ENCODE measurements at places on chromosomes 6 and 20.

DNA sequence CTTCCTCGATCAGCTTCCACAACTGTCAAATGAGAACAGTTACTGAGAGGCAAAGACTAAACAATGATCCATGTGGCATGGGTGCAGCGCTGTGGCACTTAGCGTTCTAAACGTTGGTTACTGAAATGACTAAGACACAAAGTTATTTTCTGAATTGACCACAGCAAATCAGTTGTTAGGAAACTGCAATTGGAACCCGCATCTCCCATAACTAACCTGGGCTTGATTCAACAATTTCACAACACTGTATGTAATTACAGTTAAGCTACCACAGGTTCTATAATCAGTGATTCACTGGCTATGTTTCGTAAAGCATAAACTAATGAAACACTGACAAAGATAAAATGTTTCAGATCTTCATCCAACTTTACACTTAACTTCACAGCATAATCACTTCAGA lies 12.5 kb downstream of the WDR27 start:
- no peak for DNase-seq

- DNase-seq, result peak; percentile 79
These were observed 57.6 kb downstream of the NOL4L start for GRCh38 chr20:32527447-32528055.

GRCh38 chr20:44460795-44461141 lies 14.9 kb upstream of the TTPAL start:
- peak; percentile 57 for DNase-seq

GRCh38 chr6:79608334-79609224 lies 22.6 kb upstream of the SH3BGRL2 start:
- DNase-seq, result no peak

DNA sequence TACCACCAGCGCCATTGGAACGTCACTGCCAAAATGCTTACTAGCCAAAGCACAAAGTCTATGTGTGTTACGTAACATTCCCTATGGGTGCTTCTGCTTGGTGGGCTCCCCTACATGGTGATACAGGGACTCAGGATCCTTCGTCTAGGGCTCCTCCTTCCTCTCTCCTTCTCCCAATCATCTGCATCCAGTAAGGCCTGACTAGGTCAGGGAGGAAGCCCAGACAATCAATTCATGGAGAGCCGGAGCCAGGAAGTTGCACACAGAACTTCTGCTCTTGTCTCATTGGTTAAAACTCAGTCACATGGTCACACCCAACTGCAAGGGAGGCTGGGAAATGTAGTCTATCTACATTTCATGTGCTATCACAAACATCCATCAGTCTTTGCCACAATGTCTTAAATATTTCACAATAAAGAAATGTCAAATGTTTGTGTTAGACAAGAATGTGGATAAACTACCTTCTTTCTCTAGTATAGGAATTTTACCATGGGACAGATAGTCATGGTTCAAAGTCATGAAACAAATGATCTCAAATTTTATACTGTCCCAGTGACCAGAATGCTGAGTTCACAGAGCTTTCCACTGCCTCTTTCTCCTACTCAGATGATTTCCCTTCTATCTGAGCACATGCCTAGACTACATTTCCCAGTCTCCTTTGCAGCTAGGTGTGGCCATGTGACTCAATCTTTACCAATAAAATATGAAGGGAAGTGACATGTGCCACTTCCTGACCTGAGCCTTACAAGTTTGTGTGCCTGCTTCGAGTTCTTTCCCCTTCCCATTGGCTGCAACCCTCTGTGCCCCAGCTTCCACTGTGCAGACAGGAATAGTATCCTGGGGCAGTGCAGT lies 9.3 kb upstream of the KCNK15 start:
- no peak for DNase-seq

DNA sequence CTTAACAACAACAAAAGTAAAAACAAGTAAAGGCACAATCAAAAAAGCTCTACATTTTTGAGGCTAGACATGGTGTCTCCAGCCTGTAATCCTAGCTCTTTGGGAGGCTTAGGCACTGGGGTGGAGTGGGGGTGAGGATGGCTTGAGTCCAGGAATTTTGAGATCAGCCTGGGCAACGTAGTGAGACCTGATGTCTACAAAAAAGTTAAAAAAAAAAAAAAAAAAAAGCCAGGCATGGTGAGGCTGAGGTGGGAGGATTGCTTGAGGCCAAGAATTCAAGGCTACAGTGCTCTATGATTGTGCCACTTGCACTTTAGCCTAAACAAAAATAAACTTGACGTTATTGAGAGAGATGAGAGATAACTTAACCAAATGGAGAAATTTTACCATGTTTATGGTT lies 60.1 kb downstream of the QKI start:
- no peak for DNase-seq

GRCh38 chr6:87483929-87484328 lies 11.2 kb downstream of the SLC35A1 start:
- peak; percentile 12 for DNase-seq

- DNase-seq, result no peak
These were observed 170.9 kb downstream of the HIVEP2 start for GRCh38 chr6:142773859-142774648.

GRCh38 chr6:168554898-168555617 lies 114.1 kb downstream of the SMOC2 start:
- DNase-seq, result no peak

DNA sequence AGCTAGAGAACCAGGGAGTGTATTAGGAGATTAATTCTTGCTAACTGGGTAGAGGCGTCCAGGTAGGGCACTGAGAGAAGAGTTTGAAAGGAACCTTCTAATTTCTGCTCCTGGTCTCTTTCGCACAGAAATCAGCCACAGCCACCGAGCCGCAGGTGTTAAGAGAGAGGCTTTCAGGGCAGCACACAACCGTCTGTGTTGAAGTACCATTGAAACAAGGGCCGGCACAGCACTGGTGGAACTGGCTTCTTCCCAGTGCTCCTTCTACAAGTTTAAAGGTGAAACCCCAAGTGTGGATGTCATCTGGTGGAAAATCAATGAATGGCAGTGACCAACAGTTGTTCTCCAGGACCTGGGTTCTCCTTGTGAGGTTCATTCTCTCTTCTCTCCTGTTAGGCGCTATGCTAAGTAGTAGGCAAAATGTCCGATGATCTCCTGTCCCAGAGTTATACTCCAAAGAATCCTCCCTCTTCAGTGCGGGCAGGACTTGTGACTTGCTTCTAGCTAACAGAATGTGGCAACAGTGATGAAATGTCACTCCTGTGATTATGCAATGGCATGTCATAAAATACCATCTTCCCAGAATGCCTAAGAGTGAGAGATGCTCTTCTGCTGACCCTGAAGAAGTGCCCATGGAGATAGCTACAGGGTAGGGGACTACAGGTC lies 15.0 kb upstream of the RIN2 start:
- DNase-seq, result no peak

- no peak for DNase-seq
These were observed 2.9 kb upstream of the RAB22A start for GRCh38 chr20:58306421-58307261.

- no peak for DNase-seq
These were observed 315.5 kb downstream of the GMDS start for GRCh38 chr6:1929931-1930330.

- DNase-seq, result no peak
These were observed 50.6 kb upstream of the MAP7 start for GRCh38 chr6:136600818-136601217.

- DNase-seq, result no peak
These were observed 12.6 kb upstream of the UBR2 start for GRCh38 chr6:42551217-42551616.
